Chondrocyte (in vitro differentiated cells): ENCODE measurements at places on chromosomes 7 and 10. TPM values are rescaled to one million over a fixed set of nuclear protein-coding genes. Genes with fewer than 3 reads are reported as not detected.

UPK3BL2 gene
- 3.3 to 4.0 TPM (median 3.3 TPM) in 3 replicates for total RNA-seq

CHRM2 gene
- total RNA-seq: 0.07 TPM in 1 of 3 replicates, not detected in the others

FXYD4 gene
- total RNA-seq: not detected in 3 replicates

ATP6V0A4 gene
- 0.35 to 0.70 TPM (median 0.51 TPM) in 3 replicates for total RNA-seq

GRM8 gene
- not detected in 3 replicates for total RNA-seq

CNPY1 gene
- total RNA-seq: not detected in 3 replicates

PLCE1 gene
- total RNA-seq: 9.9 to 14.7 TPM (median 10.6 TPM) in 3 replicates

ZNF467 gene
- 2.3 to 3.5 TPM (median 3.1 TPM) in 3 replicates for total RNA-seq

OPN4 gene
- total RNA-seq: not detected in 3 replicates

ANKRD22 gene
- total RNA-seq: not detected in 3 replicates

ABCB4 gene
- 0.10 to 0.15 TPM in 2 of 3 replicates, not detected in the other for total RNA-seq

SAP25 gene
- 0.70 to 1.1 TPM in 2 of 3 replicates, not detected in the other for total RNA-seq

BHLHA15 gene
- total RNA-seq: 0.32 to 1.2 TPM in 2 of 3 replicates, not detected in the other

PDZD7 gene
- total RNA-seq: 1.4 to 1.8 TPM (median 1.7 TPM) in 3 replicates

GGCT gene
- total RNA-seq: 24.4 to 31.5 TPM (median 25.6 TPM) in 3 replicates

WNT8B gene
- not detected in 3 replicates for total RNA-seq

PTPN20 gene
- not detected in 3 replicates for total RNA-seq

COL28A1 gene
- 0.21 to 0.31 TPM (median 0.25 TPM) in 3 replicates for total RNA-seq

PPP1R17 gene
- total RNA-seq: not detected in 3 replicates

NCF1 gene
- not detected in 3 replicates for total RNA-seq

AGMO gene
- 0.60 to 3.8 TPM (median 0.72 TPM) in 3 replicates for total RNA-seq

MSS51 gene
- total RNA-seq: 1.4 to 3.4 TPM (median 2.1 TPM) in 3 replicates

ZNF804B gene
- total RNA-seq: not detected in 3 replicates

SLC13A1 gene
- total RNA-seq: not detected in 3 replicates

LAMB4 gene
- 0.15 TPM in 1 of 3 replicates, not detected in the others for total RNA-seq

TRIM56 gene
- total RNA-seq: 26.1 to 35.7 TPM (median 30.4 TPM) in 3 replicates

NAT16 gene
- total RNA-seq: not detected in 3 replicates

AVL9 gene
- total RNA-seq: 27.2 to 30.4 TPM (median 27.9 TPM) in 3 replicates

GIMAP1 gene
- total RNA-seq: not detected in 3 replicates

ITGB8 gene
- 0.40 to 1.3 TPM (median 0.56 TPM) in 3 replicates for total RNA-seq

HMX3 gene
- total RNA-seq: not detected in 3 replicates

ACBD7 gene
- 0.51 to 2.2 TPM (median 1.1 TPM) in 3 replicates for total RNA-seq

IFRD1 gene
- 69.2 to 108 TPM (median 106 TPM) in 3 replicates for total RNA-seq

TLL2 gene
- 1.2 to 1.9 TPM (median 1.5 TPM) in 3 replicates for total RNA-seq

TFEC gene
- 0.05 to 0.23 TPM (median 0.17 TPM) in 3 replicates for total RNA-seq

ZNF503 gene
- 12.3 to 26.0 TPM (median 24.8 TPM) in 3 replicates for total RNA-seq

KAZALD1 gene
- 18.9 to 43.4 TPM (median 19.8 TPM) in 3 replicates for total RNA-seq

NPY4R2 gene
- total RNA-seq: 0.53 TPM in 1 of 3 replicates, not detected in the others

STK17A gene
- 17.1 to 35.0 TPM (median 35.0 TPM) in 3 replicates for total RNA-seq
